ENCODE measurements at places on chromosomes 12 and 14.

DNA sequence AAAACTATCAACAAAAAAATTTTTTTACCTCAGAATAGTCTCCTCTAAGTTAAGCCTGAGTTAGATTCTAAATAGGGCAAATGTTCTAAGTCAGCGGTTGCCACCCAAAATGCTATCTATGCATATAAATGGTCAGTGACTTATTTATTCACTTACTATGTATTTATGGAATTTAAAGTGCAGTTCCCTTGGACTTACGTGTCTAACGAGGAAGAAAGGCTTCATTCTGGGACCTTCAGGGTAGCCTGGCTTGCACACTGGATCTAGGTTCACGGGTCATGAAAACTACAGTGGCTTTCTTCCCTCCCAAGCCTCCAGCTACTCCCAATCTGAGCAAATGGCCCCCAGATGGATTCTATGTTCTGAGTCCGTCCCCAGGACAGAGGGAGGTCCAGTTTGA is 77.1 kb downstream of the ARF6 start:
- DNase-seq = no peak

GRCh38 chr14:99191395-99192027 is 80.5 kb downstream of the BCL11B start:
- DNase-seq = no peak

DNA sequence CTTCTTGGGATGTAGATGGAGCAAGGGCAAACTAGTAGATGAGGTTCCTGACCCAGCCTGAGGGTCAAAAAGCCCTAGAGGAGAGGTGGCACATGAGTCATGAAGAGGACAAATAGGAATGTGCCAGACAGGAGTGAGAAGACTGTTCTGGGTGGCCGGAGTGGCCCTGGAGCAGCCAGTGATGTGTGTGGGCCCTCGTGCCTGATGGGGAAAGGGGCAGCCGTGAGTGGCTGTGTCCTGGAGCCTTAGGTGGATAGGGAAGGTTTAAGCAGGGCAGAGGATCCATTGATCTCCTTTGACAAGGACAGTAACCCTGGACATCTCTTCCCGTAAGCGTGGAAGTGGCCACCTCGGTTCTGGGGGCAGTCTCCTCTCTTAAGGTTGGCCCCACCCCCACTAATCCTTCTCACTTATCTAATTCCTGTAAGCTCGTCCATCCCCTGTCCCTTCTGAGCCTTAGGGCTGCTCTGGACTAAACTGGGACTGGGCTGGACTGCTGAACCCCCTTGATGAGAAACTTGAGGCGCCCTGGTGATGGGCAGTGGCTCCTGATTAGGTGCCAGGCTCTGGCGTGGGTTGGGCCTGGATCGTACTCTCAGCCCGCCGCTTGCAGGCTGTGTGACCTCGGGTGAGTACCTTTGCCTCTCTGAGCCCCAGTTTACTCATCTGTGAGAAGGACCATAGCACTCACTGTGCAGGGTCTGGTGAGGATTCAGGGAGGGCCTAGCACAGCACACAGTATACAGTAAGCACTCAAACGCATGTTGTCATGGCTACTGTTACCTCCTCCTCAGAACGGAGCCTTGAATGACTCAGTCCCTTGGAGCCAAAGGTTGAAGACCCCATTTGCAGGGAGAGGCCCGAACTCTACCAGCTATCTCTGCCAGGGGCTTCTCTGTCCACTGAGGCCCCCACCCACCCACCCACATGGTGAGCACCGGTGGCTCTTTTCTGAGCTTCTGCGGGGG is 4.0 kb downstream of the FAM222A start:
- peak; percentile 22 for DNase-seq

DNA sequence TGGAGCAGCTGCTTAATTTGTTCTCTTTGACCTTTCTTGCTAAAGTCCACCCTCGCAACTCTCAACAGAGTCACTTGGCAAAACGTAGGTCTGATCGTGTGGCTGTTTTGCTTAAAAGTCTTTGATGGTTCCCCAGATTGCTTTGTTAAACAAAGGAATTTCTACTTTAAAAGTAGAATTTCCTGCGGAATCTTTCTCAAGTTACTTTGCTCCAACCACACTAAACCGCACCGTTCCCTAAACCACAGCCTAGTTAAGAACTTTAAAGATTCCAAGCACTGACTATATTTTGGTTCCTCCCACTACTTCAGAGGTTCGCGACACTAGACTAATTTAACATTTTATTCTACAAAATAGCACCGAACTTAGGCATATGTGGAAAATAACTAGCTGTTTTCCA is 114.8 kb upstream of the FGD4 start:
- no peak for DNase-seq

GRCh38 chr14:51448831-51449670 is 202.7 kb upstream of the FRMD6 start:
- DNase-seq = peak; percentile 87

GRCh38 chr12:38465020-38465419 is 148.4 kb downstream of the ALG10B start:
- DNase-seq = no peak

DNA sequence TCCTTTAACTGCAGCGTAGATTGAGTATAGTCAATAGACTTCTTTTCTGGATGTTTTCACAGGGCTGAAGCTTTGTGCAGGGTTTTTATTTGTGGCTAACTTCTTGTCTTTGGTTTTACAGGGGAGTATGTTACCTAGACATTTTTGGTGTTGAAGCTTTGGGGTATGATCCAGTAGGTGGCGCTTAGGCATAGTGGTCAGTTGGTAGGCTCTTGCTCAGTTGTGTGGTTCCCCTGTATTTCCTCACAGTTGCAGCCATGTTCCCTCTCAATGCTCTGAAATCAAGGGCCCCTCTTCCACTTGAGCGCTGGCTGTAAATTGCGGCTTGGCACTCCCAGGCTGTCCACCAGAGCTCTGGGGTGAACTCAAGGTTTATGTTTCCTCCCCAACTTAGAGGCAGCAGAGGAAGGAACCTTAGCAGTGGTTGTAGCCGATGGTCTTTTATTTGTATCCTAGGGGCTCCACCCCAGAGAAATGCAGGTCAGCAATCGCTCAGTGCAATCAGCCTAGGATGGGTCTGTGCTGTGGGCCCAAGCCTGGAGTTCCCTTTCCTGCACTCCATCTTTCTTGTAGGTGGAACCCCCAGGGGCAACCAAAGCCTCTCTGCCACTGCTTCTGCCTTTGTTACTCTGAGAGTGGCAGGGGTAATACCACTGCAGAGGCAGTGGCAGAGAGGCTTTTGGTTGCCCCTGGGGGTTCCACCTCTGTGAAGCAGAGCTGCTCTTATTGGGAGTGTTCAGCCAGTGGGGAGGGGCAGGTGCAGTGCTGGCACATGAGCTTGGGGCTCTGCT is 55.1 kb downstream of the CMAS start:
- DNase-seq = peak; percentile 50

- DNase-seq = no peak
Measured at GRCh38 chr12:120799243-120800045, 73.8 kb downstream of the ACADS start.

DNA sequence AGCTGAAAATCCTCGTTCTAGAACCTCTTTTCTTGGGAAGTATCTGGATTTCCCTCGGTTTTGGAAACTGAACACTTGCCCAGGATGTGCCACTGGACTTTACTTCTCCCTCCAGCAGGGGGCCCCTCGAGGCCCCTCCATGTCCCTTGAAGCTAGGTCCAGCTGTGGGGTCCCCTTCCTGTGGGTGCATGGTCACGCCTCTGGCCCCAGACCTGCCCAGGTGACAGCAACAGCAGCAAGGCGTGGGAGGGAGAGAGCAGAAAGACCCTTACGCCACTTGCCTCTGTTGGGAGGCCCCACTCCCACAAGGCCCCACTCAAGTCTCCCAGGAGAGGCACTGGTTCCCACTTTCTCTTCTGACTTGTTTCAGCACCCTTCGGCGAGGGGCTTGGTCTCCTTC is 3.1 kb downstream of the SLC25A29 start:
- DNase-seq = no peak

- DNase-seq = no peak
Measured at GRCh38 chr12:6664902-6665301, 2.0 kb upstream of the ING4 start.

GRCh38 chr14:74720526-74720925 is 7.6 kb downstream of the FCF1 start:
- peak; percentile 21 for DNase-seq

GRCh38 chr14:101082036-101082435 is 178.5 kb upstream of the RTL1 start:
- DNase-seq = no peak

DNA sequence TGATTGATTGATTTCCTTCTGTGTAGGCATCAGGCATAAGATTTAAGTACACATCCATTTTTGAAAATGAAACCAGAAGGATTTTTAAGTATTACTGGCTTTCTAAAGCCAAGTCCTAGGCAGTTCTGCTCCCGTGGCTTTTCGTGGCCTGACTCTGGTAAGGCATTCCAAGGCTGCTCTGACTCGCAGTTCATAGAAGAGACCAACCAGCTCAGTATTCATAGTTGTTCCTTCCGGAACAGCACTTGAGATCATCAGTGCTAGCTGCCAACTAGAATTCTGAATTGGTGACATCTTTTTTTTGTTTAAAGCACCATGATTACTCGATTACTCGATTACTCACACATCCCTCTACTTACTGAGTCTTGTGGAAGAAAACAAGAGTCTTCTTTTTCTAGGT is 25.9 kb downstream of the SUDS3 start:
- DNase-seq = peak; percentile 67

DNA sequence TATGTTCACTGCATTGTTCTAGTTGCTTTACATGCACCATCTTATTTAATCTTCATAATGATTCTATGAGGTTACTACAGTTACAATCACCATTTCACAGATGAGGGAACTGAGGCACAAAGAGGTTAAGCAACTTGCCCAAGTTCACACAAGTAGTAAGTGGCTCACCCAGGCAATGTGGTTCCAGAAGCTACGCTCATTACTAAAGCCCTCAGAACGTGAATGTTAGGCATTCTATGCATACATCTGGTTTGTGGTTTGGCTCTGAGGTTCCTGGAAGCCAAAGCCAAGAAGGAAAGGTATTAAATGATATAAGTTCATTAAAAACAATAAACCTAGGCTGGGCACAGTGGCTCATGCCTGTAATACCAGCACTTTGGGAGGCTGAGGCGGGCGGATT is 14.4 kb upstream of the VRTN start:
- DNase-seq = peak; percentile 76

DNA sequence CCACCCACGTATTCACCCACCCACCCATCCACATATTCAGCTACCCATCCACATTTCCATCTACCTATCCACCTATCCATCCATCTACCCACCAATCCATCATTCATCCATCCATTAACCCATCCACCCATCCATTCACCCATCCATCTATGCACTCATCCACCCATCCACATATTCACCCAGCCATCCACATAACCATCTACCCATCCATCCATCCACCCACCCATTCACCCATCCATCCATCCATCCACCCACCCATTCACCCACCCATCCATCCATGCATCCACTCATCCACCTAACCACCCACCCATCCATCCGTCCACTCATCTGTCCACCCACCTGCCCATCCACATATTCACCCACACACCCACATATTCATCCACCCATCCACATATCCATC is 70.5 kb downstream of the LGMN start:
- DNase-seq = no peak

DNA sequence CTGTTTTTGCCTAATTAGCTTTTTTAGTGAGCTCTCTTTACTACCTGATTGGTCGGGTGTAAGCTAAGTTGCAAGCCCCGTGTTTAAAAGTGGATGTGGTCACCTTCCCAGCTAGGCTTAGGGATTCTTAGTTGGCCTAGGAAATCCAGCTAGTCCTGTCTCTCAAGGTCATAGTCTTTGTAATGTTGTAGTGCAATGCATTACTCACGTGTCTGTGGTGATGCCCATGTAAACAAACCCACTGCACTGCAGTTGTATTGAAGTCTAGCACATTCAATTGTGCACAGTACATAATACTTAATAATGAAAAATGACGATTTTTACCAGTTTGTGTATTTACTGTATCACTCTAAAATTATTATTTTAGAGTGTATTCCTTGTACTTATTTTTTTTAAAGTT is 335.5 kb downstream of the NUAK1 start:
- DNase-seq = peak; percentile 33

DNA sequence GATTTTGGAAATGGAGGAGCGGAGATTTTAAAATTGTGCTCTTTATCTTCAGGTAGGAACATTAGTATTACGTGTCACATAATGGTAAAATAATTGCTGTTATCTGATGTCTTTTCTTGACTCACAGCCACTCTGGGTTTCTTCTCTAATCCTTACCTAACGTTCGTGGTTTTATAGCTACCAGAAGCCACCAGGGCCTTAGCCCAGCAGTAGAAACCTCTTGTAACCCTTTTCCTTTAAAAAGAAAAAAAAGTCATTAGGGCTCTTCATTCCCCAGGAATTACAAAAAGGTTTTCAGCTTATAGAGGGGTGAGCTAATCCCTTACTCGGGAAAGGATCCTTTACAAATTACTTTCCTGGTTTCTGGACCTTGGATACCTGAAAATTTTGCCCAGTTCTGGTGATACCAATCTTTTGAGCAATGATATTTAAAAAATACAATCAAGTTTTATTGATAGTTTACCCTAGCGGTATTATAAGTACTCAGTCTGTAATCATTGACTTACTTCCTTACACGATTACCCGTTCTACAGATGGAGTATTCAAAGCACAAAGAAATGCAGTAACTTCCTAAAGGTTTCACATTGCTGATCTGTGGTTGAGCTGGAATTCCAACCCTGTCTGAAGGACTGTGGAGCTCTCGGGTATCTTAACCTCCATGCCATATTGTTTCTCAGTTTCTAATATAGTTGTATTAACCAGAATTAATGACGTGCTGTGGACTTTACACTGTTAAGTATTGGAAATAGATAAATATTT is 1.6 kb downstream of the GABARAPL1 start:
- peak; percentile 76 for DNase-seq

DNA sequence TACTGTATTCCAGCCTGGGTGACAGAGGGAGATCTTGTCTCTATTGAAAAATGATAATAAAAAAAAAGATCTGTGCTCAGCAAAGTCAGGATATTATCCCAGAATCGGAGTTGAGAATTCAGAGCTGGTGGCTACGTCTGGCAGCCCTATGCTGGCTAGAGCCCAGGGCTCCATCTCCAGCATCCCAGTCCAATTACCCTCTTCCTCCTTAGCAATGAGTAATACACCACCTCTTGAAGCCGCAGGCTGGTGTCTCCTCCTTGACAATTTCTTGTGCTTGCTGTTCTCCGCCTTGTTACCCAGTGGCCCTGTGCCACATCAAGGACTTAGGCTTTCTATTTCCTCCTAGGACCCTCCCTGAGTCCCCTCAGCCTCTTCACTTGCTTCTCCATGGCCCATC is 38.4 kb upstream of the DDX11 start:
- peak; percentile 21 for DNase-seq

- DNase-seq = no peak
Measured at GRCh38 chr12:112219195-112219594, 93.8 kb downstream of the TRAFD1 start.

DNA sequence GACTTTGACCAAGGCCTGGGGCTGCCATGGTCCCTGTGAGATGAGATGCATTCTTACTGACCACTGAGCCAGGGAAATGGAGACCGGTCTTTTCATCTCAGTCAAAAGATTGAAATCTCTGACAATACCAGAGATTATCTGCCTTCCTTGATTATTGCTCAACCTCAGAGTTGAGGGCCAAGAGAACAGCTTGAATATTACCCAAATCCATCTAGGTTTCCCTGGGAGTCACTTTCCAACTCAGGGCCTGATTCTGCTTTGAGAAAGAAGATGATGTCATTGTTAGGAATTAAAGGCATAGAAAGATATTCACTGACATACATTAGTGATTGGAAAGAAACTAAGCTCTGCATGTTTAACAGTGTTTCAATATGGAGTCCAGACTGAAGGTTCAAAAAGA is 515.9 kb upstream of the TBX3 start:
- DNase-seq = no peak
